CD8-positive, alpha-beta memory T cell (primary cell): ENCODE measurements at places on chromosomes 11 and 22.

GRCh38 chr11:120819437-120820365, 204.2 kb upstream of the TBCEL start:
- DNase-seq: no peak

DNA sequence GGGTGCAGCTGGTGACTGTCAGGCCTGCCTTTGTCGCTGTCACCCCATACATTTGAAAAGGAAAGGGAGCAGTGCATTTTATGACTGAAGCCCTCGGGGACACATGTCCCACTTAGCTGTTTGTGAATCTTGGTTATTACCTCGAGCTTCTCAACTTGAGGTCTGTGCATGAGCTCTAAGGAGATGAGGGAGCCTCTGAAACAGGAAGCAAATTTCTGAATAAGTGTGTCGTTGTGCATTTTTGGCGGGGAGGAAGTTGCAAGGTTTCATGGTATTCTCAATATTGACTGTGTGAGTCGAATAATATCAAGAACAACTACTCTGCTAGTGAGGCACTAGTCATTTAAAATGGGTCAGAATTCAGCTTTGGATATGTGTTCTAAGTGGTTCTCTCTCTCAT, 149.7 kb upstream of the PLET1 start:
- DNase-seq: no peak

- DNase-seq: no peak
These were observed 13.1 kb upstream of the E2F8 start for GRCh38 chr11:19253817-19254216.

DNA sequence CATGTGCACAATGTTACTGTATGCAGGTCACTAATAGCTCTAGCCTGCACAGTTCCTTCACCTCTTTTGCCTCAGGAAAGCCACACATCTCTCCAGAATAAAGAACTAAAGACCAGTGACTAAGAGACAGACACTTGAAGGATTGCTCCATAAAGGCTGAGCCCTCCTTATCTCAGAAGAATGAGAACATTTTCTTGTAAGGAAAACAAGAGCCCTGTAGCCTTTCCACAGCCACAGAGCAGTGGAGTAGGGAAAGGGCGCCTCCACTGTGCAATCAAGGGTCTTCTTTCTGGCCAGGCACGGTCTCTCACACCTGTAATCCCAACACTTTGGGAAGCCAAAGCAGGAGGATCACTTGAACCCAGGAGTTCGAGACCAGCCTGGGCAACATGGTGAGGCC, 202.6 kb upstream of the TMEM45B start:
- no peak for DNase-seq

DNA sequence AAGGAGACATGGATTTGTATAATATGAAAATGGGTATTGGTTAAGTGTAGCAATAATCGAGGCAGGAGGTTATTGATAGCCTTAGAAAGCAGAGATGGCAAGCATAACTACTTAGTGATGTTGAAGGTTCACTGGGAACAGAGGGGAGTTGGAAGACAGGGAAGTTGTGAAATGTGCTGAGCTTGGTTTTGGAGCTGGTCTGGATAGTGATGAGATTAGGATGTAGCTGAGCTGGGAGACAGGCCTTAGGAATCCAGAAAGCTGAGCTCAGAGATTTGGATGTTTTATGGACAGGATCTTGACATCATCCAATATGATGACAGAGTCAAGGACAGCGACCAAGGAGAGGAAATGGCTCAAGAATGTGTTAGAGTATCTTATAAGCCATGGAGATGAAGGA, 113.1 kb downstream of the ARHGAP42 start:
- no peak for DNase-seq

DNA sequence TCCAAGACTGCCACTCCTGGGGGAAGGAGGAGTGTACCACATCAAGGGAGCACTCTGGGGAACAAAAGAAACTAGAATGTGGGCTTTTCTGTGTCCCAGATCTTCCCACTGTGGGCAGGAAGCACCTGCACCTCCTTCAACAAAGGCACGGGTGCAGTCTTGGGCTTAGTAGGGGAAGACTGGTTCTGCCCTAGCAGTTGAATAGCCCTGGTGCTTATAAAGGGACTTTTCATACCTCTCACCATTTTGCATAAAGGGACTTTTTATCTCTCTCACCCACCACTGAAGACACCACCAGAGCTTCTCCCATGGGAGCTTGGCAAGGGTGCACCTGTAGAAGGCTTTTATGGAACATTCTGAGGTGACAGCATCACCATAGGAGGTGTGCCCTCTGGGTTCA, 65.8 kb upstream of the MS4A8 start:
- no peak for DNase-seq

GRCh38 chr11:113153847-113154246, 160.5 kb upstream of the TTC12 start:
- no peak for DNase-seq

DNA sequence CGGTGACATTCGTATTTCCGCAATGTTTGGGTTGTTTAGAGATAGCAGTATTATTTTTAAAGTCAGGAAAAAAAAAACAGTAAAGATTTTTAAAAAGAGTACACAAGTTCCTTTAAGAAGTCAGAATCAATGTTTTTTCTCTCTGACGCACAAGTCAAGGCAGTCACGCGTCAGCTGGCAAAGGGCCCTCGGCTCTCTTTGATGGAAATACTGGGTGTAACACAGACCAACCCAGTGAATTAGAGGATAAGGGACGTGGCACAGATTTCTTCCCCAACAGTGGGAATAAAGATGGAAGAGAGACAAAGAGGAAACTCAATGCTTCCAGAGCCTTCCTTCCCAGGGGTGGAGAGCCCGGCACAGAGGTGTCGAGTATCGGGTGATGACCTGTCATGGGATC, 13.4 kb downstream of the ASCC2 start:
- DNase-seq: no peak

DNA sequence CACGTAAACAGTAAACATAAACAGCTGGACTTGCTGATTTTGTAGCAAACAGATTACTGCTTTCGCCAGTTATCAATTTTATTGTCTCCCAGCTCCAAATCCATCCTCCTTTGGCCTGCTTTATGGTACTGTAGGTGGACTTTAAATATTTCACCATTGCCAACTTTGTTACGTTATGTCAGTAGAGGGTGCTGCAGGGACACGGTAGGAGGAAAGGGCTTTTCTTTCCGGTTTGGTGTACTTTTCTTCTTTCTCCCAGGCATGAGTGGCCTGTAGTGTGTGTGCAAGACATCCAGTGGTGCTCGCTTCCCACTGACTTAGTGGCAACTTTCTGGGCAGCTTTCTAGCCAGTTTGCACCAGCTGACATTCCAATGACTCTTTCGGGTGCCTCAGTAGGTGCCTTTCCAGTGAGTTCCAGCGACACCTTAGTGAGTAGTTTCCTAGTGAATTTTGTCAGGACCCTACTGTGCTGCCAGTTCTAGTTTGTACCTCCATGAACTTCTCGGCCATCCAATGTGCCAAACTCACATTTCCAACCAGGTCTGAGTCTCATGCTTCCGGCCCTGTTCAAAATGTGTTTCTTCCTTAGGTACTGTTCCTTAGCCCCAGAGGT, 267.6 kb upstream of the TENM4 start:
- no peak for DNase-seq

DNA sequence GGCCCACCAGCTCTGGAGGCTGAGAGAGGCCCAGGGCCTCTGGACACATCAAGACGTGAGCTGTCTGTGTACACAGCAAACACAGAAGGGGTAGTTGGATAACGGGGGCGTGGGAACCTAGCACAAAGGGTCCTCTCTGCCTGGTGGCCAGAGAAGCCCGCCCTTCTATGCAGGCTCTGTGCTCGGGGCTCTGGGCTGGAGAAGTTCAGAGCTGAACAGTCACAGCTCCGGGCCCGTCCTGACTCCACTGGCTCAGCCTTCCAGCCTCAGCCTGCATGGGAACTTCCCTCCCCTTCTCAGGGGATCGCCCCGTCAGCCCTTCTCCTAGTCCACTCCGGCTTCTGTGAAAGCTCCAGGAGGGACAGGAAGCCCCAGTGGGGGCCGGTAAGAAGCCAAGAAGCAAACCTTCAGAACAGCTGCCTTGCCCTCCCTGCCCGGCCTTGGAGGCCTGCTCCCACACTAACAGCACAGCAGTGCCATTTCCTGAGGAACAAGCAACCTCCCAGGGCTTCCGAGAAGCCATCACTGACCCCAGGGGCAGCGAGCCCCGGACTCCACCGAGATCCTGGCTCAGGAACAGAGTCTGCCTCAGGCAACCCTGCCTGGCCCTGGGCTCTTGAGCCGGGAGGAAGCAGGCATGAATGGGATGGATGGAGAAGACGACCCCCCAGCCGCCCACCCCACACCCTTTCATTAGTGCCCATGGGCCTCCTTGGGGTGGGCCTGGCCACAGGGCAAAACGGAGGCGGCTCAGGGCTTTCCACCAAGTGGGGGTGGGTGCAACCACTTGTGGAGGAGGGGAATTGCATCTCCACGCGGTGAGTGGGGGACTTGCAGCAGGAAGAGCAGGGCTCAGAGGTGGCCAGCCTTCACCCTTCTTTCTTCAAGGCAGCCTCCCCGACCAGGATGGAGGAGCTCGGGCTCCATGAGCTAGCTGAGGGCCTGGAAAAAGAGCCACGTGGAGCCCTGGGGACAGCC, 119.8 kb downstream of the ST3GAL4 start:
- DNase-seq: no peak

GRCh38 chr22:49403102-49403501, 424.6 kb downstream of the BRD1 start:
- no peak for DNase-seq

DNA sequence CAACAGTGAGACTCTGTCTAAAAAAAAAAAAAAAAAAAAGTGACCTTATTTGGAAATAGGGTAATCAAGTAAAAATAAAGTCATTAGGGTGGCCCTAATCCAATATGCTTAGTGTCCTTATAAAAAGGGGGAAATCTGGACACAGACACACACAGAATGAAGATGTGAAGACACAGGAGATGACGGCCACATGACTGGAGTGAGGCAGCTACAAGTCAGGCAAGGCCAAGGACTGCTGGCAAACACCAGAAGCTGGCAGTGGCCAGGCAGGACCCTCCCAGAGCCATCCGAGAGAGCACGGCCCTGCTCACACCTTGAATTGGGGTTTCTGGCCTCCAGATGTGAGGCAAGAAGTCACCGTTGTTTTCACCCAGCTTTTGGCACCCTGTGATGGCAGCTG, 28.6 kb downstream of the LRFN4 start:
- no peak for DNase-seq

- DNase-seq: no peak
These were observed 7.9 kb upstream of the SYT7 start for GRCh38 chr11:61588728-61589191.

GRCh38 chr11:59201353-59201752, 11.4 kb downstream of the MPEG1 start:
- DNase-seq: no peak
